Activated CD4-positive, alpha-beta T cell treated with anti-CD3 and anti-CD28 coated beads, Interleukin-2, amount 10 ng/mL, durations not matched to agents 24 days and 14 days (primary cell): ENCODE measurements at places on chromosomes 13 and 19. TPM values are rescaled to one million over a fixed set of nuclear protein-coding genes. Genes with fewer than 3 reads are reported as not detected.

DNA sequence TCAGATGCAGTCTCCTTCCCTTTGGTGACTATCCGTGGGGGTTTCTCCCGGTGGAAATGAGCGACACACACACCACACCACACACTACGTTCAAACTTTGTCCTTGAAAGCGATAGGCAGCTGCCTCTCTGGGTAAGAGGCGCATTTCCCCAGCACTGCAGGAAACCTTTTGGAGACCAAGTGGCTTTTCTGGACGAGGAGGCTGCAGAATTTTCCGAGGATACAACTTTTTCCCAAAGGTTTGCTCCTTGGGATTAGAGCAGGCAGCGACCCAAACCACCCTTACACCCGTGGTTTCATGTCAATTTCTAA lies 38.2 kb upstream of the FLT1 start:
- no peak for DNase-seq
- no peaks in the 10 kb centered on the region for H3K36me3 ChIP-seq
- peak overlapping the region; percentile 70 for H3K4me3 ChIP-seq
- H3K4me1 ChIP-seq: peaks cover 8% of the 10 kb centered on the region
- H3K27me3 ChIP-seq: peaks cover 25% of the 10 kb centered on the region

GRCh38 chr13:28355822-28356371 lies 139.0 kb downstream of the FLT1 start:
- peak overlapping the region; percentile 62 for H3K27ac ChIP-seq
- peak; percentile 67 for DNase-seq
- H3K4me3 ChIP-seq: peak overlapping the region; percentile 56
- H3K36me3 ChIP-seq: peaks cover 9% of the 10 kb centered on the region
- H3K4me1 ChIP-seq: peaks cover 43% of the 10 kb centered on the region

GRCh38 chr13:69857183-69857821 lies 250.3 kb upstream of the ATXN8OS start:
- H3K36me3 ChIP-seq: no peaks in the 10 kb centered on the region
- DNase-seq: no peak
- no peak overlapping the region for H3K27ac ChIP-seq
- H3K4me3 ChIP-seq: no peak overlapping the region
- H3K27me3 ChIP-seq: no peaks in the 10 kb centered on the region

- H3K4me1 ChIP-seq: no peaks in the 10 kb centered on the region
- no peaks in the 10 kb centered on the region for H3K36me3 ChIP-seq
- no peak for DNase-seq
- no peak overlapping the region for H3K4me3 ChIP-seq
- no peak overlapping the region for H3K27ac ChIP-seq
These were observed 302.0 kb upstream of the MIR17HG start for GRCh38 chr13:91045351-91046034.

The PSG4 gene
- total RNA-seq: not detected in 2 replicates
